Stomach (tissue), 19 donors: ENCODE measurements at places on chromosomes 5 and 9. TPM values are rescaled to one million over a fixed set of nuclear protein-coding genes. Genes with fewer than 3 reads are reported as not detected.

- no peak for DNase-seq
Observed at GRCh38 chr5:136061630-136062365, 33.0 kb downstream of the TGFBI start.

DNA sequence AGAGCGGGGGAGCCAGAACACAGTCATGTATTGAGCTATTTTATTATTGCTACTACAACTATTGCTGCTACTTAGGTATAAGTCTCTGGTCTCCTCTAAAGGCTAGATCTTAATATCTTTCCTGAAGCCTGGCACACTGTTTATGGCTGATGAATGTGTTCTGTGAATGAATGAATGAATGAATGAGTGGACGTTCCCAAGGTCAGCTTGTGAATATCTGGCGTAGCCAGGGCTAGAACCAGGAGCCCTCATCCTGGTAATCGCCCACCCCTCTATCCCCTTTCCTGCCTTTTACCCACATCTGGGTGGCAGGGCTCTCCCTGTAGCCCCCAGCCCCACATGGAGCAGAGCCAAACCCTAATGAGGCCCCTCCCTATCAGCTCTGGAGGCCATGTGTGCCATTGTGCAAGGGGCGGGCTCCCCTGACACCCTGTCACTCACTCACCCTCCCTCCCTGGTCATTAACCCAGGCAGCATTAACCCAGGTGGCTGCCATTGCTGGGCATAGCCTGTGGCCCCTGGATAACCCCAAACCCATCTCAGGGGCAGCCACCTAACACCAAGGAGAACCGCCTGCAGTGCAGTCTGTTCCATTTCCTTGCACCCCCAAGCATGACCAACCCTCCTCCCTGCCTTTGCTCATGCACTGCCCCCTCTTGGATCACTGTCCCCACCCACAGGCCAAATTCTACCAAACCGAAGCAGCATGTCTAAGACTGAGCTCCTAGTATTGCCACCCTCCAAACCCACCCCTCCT is 2.0 kb upstream of the AKNA start:
- DNase-seq: peak; percentile 43

- no peak for DNase-seq
Observed at GRCh38 chr9:127011772-127012171, 97.2 kb downstream of the RALGPS1 start.

DNA sequence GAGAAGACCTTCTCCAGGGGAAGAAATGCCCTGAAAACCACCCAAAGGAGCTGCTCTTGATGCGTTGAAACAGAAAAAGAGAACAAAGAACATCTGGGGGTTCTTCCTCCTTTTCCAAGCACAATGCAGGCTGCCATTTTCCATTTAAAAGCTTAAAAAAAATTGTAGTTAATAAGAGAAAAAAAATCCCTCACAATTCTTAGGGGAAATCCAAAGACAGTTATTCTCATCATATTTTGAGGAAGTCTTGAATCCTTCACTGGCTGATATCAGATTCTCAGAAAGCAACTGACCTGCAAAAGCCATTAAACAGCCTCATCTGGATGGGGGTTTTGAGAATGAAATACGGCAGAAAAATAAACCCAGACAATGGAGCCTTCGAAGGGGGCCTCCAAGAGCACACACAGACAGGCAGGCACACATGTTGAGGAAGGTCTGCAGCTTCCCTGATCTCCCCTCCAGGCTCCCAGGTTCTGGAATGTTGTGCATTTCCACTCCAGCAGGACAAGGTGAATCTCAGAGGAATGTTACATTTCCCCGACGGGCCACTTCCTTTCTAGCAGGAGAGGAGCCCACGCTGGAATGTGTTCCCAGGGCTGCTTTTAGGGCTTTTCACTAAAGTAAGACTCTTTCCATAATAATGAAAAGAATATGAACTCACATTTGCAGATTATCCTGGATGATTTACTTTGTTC is 159.4 kb upstream of the S1PR3 start:
- no peak for DNase-seq

IFNK gene
- total RNA-seq: not detected

DNA sequence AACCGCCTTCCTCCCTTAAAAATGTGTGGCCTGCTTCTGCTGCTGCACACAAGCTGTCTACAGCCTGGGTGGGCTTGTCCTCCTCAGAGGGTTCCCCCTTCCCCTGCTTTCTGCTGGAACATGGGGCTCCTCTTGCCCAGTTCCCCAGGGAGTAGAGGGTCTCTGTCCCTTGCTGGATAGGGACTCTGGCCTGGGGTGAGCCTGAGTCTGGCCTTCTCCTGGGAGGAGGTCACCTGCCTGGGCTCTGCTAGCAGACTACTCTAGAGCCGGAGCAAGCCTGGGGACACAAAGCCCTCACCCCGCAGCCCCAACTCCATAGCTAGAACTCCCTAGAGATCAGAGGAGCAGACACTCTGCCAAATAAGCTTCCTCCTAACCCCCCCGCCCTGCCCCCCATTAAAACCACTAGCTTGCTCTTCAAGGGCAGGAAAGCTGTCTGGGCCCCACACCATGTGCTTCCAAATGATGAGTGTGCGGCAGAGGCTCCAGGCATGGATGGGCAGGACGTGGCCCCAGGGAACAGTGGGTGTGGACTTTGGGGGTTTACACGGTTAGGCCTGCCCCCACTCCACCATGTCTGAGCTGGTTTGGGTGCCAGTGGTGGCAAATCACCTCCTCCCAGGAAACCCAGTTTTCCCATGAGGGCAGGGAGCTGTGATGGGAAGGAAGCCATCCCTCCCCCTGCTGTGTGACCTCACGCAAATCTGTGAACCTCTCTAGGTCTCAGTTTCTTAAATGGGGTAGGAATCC is 10.0 kb downstream of the TCF7 start:
- no peak for DNase-seq

- peak; percentile 53 for DNase-seq
Observed at GRCh38 chr9:124659099-124659659, 111.9 kb downstream of the NR6A1 start.

GRCh38 chr5:14298126-14298847 is 155.1 kb downstream of the TRIO start:
- DNase-seq: no peak

GRCh38 chr5:174413567-174414314 is 310.6 kb upstream of the MSX2 start:
- DNase-seq: no peak

GRCh38 chr5:122755783-122756182 is 19.1 kb upstream of the SNX2 start:
- DNase-seq: no peak
